Right renal pelvis (tissue), 4 donors: ENCODE measurements at places on chromosomes 3 and 15. TPM values are rescaled to one million over a fixed set of nuclear protein-coding genes. Genes with fewer than 3 reads are reported as not detected.

Gene PIGZ
- 1.8 TPM for polyA plus RNA-seq

Gene CADM2
- 1.0 TPM for polyA plus RNA-seq

Gene CHRNA7
- polyA plus RNA-seq = 11.6 TPM

Gene TRPM1
- 0.53 TPM for polyA plus RNA-seq

Gene LCTL
- 0.29 TPM for polyA plus RNA-seq

Gene PODXL2
- 62.0 TPM for polyA plus RNA-seq

Gene TRPM7
- 43.0 TPM for polyA plus RNA-seq

Gene MINAR1
- polyA plus RNA-seq = 1.1 TPM

Gene ECE2
- polyA plus RNA-seq = 0.16 TPM

Gene FEZF2
- polyA plus RNA-seq = not detected

- no peak for DNase-seq
Measured at GRCh38 chr15:74320352-74321247, 46.8 kb downstream of the CYP11A1 start.

- no peak for DNase-seq
Measured at GRCh38 chr3:81770710-81771109, 9.3 kb upstream of the GBE1 start.

DNA sequence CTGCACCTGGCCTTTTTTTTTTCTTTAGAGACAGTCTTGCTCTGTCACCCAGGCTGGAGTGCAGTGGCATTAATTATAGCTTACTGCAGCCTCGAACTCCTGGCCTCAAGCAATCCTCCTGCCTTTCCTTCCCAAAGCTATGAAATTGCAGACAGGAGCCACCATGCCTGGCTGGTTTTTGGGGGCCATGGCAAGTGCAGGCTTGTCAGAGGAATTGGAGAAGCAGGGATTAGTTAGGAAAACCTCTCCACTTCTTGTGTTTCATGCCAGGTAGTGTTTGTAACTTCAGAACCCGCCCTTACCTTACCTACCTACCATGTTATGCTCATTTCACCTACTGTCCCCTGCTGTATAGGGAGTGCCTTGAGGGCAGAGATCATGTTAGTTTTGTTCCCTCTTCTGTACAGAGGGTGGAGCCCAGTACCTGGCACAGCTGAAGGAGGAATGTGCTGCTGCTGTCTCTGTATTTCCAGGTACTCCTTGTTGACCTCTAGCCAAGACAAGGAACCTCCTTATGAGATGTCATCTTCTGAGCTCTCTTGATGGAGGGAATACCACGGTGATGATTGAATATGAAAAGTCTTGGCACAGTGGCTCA lies 43.8 kb downstream of the TRAK1 start:
- DNase-seq = no peak

DNA sequence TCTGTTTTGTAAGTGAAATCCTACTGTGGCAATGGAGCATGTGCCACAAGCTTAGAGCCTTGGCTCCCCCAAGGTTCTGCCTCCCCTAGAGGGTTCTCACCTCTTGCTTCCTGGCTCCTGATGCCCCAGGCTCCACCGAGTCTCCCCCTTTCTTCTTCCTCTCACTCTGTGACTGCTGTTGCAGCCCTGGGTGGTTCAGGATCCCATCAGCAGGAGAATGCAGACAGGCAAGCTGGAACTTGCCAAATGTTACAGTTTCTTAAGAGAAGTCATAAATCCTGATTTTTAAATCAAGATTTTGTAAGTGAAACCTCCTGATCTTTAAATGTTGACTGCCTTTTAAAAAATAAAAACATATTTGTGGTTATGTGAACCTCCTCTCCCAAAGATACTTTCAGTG lies 133.9 kb downstream of the CCNL1 start:
- DNase-seq = no peak

DNA sequence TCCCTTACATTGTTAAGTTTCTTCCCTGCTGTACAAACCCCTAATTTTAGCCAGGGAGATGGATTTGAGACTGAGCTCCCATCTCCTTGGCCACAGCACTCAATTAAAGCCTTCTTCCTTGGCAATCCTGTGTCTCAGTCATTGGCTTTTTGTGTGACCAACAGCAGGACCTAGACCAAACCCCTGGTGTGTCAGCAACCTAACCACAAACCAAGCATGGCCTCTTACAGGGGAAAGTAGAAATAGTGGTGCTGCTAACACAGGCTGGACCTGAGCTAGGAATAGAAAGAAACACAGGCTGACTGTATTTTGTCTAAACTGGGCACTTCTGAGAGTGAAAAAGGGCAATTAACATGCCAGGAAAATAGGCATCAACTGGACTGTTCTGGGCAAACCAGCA lies 37.9 kb downstream of the PPCDC start:
- no peak for DNase-seq

GRCh38 chr15:82566690-82567089 lies 26.4 kb upstream of the RPS17 start:
- no peak for DNase-seq

DNA sequence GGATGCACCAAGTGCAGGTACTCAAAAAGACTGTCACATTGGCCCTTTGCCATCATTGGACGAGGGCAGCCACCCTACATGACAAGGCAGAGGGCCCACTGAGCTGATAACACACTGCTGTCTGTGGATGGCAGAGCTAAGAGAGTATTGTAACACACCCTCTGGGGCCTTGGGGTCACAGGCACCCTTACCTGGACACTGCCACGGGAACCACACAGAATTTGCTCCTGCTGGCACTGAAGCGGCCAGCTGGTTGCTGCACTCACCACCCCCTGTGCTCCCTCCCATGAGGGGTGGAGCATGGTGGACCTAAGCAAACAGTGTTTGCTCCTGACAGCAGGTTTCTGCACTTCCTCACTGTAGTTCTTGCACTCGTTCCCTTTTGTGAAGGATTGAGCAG lies 208.2 kb upstream of the SGO1 start:
- no peak for DNase-seq

- peak; percentile 65 for DNase-seq
Measured at GRCh38 chr3:64945171-64945729, 257.4 kb upstream of the ADAMTS9 start.

GRCh38 chr3:111473550-111473949 lies 68.4 kb upstream of the CD96 start:
- no peak for DNase-seq

GRCh38 chr3:134029734-134030378 lies at the start of gene SLCO2A1:
SLCO2A1 (minus strand) TSS chr3:134029925; CDS start chr3:134029802, 123 bp downstream.
- peak; percentile 40 for DNase-seq

DNA sequence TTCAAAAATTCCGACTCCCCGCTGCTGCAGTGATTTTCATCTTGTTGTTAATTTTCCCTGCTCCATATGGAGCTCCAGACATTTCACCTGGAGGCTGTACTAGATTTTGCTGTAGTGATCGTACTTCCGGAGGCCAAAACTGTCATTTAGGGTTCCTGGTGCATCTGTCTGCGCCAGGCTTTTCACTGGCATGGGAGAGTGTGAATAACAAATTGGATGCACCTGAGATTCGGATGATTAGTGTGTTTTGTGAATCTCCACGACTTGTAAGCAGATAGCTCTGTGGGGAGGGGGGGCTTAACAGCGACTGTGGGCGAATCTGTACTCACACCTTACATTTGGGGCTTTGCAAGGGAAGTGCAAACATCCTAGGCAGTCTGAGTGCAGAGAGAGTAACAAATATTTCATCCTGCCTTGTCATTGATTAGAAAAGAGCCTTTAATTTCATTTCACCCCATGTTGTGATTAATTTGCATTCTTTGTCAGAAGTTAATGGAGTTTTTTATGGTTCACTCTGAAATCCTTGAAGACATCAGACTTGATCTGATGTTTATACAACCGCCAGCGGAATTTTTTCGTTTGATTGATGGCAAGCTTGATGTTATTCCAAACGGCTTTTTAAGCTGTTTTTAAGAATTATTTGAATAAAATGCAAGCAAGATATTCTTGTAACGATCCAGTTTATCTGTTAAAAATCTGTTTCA lies 92.5 kb upstream of the SKOR1 start:
- no peak for DNase-seq

- no peak for DNase-seq
Measured at GRCh38 chr3:190217081-190217480, 96.4 kb upstream of the P3H2 start.

DNA sequence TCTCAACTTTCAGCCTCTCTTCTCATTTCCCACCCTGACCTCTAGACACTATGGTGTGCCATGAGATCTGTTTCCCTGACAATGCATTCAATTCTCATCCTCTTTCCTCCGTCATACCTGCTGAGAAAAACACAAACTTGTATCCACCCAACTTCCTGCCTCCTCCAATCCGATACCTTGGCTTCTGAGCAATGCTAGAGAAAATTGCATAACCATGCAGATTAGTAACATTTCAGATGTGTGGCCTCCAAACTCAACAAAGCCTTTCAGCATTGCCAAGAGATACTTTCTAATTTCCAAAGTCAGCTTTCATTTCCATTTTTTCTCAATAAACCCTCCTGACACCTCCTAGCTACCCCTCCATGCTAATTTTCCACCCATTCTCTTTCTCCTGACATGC lies 88.5 kb downstream of the MINAR1 start:
- DNase-seq = no peak

GRCh38 chr3:128854475-128854874 lies 24.9 kb upstream of the ACAD9 start:
- no peak for DNase-seq

DNA sequence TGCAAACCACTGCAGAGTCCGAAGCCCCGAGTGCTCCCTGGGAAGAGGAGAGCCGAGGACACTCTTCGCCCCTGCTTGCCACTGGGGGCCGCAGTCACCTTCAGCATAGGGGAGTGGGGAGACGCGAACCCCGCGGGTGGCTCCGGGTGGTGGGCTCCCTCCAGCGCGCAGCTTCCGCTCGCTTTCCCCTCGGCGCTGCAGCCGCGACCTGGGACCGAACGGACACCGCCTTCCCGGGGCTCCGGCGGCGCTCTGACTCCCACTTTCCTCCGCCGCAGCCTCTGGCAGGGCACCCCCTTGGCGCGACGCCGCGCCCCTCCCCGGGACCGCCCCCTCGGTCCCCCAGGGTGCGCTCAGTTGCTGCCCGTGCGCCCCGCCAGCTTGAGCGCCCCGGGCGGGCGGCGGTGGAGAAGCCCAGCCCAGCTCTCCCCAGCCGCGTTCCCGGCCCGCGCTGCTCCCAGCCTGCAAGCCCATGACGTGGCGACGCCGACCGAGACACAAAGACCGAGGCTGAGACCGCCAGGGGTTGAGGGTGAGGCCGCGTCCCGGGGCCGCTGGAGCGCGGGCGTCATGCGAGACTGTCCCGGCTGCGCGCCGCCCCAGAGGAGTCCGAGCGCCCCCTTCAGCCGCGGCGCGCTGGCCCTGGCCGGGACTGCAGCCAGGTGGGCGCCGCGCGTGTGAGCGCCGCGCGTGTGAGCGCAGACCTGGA lies at the start of gene MINAR1:
MINAR1 (plus strand) TSS at position 701 of the 709 bp plus-strand sequence. CDS start 23,812 bp downstream, outside the sequence.
- no peak for DNase-seq

DNA sequence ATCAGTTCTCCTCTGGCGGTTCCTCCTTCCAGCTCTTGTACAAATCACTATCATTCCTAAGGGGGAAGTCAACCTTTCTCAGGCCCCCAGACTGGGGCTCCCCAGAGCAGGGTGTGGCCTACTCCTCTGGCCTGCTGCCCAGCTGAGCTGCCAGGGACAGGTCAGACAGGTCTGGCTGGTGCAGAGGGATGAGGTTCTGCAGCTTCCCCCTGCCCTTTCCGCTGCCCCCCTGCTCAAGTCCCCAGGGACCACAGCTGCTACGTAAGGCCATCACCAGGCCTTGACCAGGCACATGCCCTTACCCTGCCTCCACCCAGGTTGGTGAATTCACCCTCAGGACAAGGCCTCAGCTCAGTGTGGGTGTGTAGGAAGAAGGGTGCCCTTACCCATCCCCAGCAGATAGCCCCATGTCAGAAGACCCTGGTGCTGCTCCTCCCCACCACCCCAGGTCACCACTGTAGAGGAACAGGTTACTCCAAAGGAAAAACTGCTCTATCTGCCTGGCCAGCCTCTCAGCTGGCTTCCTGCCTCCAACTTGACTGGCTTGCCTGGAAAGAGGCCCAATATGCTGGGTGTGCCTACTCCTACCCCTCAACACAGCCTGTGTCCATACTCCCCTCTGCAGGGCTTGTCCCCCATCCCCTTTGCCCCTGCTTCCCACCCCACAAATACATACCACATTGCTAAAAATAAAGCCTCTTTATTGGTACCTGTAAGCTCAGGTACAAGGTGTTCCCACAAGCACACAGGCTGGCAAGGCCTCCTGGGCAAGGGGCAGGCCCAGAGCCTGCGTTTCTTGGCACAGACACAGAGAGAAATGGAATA lies 12.0 kb downstream of the CSRNP1 start:
- no peak for DNase-seq

DNA sequence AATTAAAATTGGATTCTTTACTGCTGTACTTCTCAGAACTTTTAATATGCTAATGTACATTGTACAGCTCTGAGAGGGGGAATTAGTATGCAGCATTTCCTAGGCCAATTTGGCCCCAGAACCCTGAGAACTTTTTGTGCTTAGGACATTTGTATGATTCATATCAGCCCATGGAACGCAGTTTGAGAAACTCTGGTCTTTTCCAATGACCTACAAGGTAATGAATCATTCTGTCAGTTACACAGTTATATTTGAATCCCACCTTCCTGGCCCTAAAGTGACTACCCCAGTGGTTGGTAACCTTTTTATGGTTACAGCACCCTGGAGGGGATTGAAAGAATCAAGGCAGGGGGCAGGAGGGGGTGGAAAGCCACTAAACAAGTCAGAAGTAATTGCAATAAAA lies 25.6 kb upstream of the KBTBD12 start:
- peak; percentile 20 for DNase-seq

DNA sequence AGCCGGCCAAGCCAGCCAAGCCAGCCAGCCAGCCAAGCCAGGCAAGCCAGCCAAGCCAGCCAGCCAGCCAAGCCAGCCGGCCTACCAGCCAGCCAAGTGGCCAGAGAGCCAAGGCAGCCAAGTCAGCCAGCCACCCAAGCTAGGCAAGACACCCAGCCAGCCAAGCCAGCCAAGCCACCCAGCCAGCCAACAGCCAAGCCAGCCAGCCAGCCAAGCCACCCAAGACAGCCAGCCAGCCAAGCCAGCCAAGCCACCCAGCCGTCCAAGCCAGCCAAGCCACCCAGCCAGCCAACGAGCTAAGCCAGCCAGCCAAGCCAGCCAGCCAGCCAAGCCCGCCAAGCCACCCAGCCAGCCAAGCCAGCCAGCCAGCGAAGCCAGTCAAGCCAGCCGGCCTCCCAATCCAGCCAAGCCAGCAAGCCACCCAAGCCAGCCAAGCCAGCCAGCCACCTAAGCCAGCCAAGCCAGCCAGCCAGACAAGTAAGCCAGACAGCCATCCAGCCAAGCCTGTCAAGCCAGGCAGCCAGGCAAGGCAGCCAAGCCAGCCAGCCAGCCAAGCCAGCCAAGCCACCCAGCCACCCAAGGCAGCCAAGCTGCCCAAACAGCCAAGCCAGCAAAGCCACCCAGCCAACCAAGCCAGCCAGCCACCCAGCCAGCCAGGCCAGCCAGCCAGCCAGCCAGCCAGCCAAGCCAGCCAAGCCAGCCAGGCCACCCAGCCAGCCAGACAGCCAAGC lies 200.5 kb downstream of the GOLGA6L6 start:
- DNase-seq = no peak

GRCh38 chr15:98039596-98039995 lies 79.1 kb downstream of the ARRDC4 start:
- DNase-seq = no peak

GRCh38 chr3:17213102-17213501 lies 328.3 kb downstream of the PLCL2 start:
- DNase-seq = no peak

GRCh38 chr3:64974401-64974800 lies 286.6 kb upstream of the ADAMTS9 start:
- no peak for DNase-seq
